ENCODE measurements at places on chromosomes 7 and 10. TPM values are rescaled to one million over a fixed set of nuclear protein-coding genes. Genes with fewer than 3 reads are reported as not detected.

The SAP25 gene
- total RNA-seq = 10.6 TPM

The OR2A12 gene
- total RNA-seq = not detected

The GARIN1A gene
- 0.14 TPM for total RNA-seq

The NEURL1 gene
- total RNA-seq = 0.87 TPM

The AGAP9 gene
- 4.4 TPM for total RNA-seq

The ACTL6B gene
- not detected for total RNA-seq

The THSD7A gene
- total RNA-seq = 0.02 TPM

The CRHR2 gene
- total RNA-seq = not detected

The PAX4 gene
- total RNA-seq = not detected

The GLI3 gene
- total RNA-seq = 0.14 TPM

The HSPA12A gene
- not detected for total RNA-seq

The TMEM184A gene
- total RNA-seq = 0.73 TPM

The MYL10 gene
- not detected for total RNA-seq

The SERPINE1 gene
- 0.18 TPM for total RNA-seq

The MEOX2 gene
- total RNA-seq = not detected

The IGF2BP3 gene
- 0.56 TPM for total RNA-seq

The SYCE1 gene
- 0.14 TPM for total RNA-seq

The CALML5 gene
- total RNA-seq = not detected

The STK31 gene
- 0.18 TPM for total RNA-seq

The VSTM4 gene
- total RNA-seq = not detected

The AKR1C4 gene
- not detected for total RNA-seq

The ELMO1 gene
- 137 TPM for total RNA-seq
